ENCODE measurements at places on chromosomes 3 and 15.

DNA sequence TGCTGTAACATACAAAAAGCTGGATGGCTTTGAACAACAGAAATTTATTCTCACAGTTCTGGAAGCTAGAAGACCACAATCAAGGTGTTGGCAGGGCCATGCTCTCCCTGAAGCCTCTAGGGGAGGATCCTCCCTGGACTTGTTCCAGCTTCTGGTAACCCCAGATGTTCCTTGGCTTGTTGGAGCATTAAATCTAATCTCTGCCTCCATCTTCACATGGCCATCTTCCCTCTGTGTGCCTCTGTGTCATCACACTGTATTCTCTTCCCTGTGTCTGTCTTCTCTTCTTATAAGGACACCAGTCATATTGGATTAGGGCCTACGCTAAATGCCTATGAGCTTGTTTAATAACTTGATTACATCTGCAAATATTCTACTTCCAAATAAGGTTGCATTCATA is 109.5 kb downstream of the STAG1 start:
- DNase-seq, result no peak

GRCh38 chr15:36883713-36884517 is 216.4 kb downstream of the MEIS2 start:
- DNase-seq, result peak; percentile 90

- DNase-seq, result no peak
These were observed 453.1 kb downstream of the EPHA3 start for GRCh38 chr3:89560568-89560967.

GRCh38 chr3:36597422-36597821 is 166.9 kb downstream of the DCLK3 start:
- DNase-seq, result no peak

DNA sequence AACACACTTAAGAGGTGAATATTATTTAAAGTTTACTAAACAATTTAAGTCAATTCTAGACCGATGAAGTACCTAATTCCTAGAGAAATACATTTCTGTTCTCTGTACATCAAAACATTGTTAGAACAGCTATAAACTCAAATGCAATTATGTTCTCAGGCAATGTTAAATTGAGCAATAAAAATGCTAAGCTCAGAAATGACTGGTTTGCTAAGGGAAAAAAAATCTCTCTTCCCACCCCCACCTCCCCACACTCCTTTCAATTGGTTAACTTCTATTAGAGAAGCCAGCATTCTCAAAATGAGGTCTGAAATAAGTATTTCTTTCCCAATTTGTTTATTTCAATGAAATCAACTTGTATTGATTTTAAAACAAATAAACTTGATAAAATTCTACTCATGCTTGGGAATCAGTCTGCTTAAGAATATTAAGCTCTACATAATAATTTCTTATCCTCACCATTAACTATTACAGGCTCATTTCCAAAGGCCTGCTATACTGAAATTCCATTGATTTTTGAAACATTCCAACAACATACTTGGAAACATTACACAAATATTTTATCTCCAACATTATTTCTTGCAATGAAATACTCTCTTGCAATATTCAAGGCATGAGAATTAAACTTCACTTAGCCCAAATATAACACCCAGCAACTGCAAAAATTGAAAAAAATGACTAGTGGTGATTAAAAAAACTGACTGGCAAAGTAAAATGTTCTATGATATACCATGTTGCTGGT is 22.6 kb downstream of the TSPAN3 start:
- DNase-seq, result no peak

DNA sequence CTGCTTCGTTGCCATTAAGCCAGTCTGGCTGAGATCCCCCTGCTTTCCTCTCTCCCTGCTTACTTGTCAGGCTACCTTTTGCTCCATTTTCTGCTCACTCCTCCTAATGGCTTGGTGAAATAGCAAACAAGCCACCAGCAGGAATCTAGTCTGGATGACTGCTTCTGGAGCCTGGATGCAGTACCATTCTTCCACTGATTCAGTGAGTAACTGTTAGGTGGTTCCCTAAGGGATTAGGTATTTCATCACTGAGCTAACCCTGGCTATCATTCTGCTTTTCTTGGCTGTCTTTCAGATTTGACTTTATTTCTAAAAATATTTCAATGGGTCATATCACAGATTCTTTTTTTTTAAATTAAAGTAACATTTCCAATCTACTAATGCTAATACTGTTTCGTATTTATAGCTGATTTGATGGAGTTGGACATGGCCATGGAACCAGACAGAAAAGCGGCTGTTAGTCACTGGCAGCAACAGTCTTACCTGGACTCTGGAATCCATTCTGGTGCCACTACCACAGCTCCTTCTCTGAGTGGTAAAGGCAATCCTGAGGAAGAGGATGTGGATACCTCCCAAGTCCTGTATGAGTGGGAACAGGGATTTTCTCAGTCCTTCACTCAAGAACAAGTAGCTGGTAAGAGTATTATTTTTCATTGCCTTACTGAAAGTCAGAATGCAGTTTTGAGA is 25.0 kb downstream of the CTNNB1 start:
- DNase-seq, result no peak

- DNase-seq, result no peak
These were observed 28.5 kb upstream of the CMTM6 start for GRCh38 chr3:32531010-32531647.
